Inflammatory macrophage treated with lipopolysaccharide for 1 hour (primary cell): ENCODE measurements at places on chromosomes 5 and 9.

DNA sequence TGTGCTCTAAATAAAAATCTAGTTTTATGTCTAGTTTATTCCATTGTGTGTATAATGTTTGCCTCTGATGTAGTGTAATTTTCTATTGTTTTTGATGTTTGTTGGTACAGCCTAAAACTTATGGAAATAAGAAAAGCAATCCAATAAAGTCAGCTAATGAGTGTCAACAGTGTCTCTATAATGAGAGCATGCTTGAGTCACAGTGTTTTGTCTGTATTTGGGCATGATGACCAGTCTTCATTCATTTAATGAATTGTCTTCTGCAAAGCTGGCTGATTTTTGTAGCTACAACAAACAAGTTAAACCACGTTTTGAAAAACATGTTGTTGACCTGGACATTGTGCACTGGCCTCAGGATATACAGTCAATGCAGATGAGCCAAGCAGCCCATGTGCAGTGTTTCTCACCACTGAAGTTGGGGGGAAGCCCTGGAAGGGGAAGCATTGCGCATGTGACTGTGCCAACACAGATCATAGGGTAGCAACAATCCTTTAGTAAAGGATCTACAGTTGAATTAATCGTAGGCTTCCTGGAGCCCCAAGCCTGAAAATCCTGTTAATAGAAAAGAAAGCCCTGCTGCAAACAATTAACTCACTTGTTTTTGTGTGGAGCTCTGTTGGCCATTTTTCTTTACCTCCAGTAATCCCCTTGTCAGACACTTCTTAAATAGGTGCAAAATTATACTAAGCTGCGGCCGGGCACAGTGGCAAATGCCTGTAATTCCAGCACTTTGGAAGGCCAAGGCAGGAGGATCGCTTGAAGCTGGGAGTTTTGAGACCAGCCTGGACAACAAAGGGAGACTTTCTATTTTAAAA is 88.0 kb downstream of the INIP start:
- peak; percentile 69 for DNase-seq

- DNase-seq, result no peak
These were observed 159.4 kb upstream of the PRR16 start for GRCh38 chr5:120304663-120305062.

DNA sequence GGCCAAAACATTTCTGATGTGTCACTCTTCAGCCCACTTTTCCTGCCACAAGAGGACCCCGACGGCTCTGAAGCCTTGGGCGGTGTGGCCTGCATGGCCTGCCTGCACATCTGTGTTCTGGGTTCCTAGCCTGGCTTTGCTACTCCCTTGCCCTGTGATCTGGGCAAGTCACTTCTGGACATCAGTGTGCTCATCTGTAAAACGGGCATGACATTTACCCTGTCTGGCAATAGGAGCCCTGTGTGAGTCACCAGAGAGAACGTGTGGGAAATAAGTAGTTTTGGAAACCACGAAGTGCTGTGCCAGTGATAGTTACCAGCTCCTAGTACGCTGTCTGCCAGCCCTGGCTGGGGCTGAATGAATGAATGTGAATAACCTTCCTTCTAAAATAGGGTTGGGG is 90.8 kb downstream of the MACROH2A1 start:
- no peak for DNase-seq

GRCh38 chr5:81182396-81183390 is 50.4 kb upstream of the CKMT2 start:
- no peak for DNase-seq

DNA sequence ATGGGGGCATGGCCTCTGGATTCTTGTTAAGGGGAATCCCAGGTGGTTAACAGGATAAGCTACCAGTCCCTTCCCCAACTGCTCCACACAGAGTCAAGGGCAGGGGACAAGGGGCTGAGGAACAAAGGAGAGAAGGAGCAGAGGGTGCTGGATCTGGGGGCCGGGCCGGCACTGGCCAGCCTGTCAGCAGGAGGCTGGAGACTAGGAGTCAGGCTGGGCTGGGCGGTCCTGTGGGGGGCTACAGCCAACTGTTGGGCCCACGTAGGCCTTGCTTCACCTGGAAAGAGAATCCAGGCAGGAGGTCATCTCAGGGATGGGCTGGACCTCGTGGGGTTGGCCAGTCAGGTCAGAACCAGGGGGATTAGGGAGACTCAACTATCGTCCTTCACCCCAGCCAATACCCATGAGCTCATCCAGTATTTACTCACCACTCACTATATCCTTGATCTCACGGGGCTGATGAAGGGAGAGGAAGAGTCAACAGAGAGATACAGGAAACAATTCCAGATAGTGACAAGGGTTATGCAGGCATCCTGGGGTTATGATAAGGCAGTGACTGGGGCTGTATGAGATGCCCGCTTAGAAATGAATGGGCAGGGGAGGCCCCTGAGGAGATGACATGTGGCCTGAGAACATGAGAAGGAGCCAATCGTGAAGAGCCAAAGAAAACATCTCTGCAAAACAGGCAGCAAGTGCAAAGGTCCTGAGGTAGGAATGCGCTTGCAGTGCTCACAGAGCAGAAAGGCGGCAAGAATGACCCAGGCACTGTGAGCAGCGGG is 47.9 kb upstream of the SLC25A51 start:
- DNase-seq, result no peak

GRCh38 chr9:105191508-105192121 is 52.8 kb upstream of the SLC44A1 start:
- DNase-seq, result peak; percentile 85

DNA sequence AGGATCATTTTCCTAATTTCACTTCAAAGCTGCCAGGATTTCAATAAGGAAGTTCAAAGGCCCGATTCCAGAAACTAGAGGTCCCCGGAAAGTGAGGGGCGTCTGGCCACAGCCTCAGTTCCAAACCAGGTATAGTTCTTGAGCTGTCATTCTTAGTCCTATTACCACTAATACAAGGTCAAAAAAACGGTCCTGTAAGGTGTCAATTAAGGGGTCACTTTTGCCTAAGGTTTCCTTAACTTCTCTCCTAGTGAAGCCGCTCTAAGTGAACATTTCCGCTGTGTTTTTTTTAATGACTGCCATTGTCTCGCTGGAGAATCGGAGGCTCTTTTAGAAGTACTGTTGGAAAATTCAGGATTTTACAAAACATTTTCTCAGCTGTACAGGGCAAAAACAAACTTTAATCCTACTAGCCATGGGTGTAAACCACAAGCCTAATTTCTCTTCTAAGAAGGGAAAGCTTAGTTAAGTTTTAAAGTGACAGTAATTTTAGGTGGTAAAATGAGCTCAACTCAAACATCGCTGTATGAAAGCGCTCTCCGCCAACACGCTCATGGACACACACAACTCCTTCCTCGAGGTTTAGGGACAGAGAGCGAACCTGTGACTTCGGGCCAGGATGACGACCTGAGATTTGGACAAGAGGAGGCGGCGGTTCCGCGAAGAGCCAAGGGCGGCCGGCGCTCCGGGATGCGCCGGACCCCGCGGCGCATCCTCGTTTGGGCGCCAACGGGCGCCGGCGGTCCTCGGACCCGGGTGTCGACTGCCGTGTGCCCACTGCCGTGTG is 76.7 kb upstream of the IFNE start:
- no peak for DNase-seq

DNA sequence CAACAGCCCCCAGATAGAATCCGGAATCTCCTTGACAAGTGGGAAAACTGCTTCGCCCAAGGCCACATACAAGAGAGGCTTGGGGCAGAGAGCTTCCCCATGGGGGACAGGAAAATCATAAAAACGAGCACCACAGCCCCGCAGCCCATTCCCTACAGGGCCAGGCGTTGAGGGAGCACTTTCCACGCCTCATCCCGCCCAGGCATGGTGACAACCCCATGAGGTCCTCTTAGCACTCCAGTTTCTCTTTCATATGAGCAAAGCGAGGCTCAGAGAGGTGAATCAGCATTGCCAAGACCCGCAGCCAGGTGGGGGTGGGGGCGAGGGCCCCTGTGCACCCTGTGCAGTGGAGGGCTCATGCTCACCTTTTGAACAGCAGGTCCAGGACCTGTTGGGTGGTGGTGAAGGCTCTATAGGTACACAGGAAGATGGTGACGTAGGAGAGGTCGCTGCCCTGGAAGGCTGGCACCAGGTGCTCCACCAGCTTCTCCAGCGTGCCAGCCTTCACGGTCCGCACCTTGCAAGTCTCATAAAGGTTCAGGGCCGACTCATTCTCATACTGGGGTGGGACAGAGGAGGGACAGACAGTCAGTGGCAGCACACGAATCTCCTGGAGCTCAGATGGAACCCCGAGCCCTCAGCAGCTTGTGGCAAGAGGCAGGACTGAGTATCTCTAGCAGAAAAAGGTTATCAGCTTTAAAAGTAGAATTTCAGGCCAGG is 10.9 kb downstream of the RALGDS start:
- DNase-seq, result no peak

DNA sequence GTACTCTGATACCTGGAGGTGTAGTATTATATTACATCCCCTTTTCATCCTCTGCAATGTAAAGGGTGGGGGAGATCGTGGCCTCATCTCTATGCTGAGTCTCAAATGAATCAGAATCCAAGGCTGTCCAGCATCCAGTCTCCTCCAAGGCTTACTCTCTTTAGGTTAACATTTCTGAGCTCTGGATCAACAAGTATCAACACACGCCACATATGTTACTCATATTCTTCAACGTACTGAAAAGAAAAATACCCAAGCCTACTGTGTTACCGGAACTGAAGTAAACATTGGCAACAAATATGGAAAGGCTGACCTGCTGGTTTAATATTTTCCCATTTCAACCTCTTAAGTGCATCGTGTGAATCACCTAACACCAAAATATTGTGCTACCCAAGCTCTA is 241.8 kb downstream of the GAS1 start:
- no peak for DNase-seq

- peak; percentile 42 for DNase-seq
These were observed 776 bp downstream of the APBA1 start for GRCh38 chr9:69671311-69671878.

DNA sequence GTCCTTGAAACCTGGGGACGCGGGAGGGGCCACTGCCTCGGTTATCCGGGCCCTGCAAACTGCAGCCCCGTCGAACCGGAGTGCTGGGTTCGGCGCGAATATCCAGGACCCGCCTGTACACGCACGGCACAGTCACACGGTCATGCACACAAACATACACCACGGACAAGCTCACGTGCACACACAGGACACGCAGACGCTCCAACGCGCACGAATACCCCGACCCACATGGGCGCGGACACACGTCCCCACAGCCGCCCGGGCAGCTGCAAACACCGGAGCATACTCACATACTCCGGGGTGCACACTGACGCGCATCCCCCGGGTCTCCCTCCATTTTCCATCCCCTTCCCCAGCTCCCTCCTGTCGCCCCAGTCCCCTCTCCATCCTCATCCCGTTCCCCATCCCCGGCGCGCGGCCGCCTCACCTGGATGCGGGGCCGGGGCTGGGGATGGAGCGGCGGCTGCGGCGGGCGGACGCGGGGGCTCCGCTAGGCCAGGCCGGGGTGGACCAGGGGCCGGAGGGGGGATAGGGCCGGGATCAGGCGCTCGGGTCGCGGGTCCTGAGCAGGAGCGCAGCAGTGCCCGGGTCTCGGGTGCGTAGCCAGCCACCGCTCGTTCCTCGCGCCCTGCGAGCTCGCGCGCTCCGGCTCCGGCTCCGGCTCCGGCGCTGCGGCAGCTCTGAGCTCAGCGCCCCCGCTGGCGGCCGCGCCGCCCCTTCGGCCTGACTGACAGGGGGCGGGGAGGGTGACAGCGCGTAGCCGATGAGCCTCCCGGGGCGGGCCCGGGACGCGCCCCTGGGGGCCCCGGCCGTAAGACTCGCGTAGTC is at the start of the genes EIF4E1B and SNCB:
Gene EIF4E1B (plus strand): TSS at position 823 of the 828 bp plus-strand sequence. CDS start 12,113 bp downstream, outside the sequence.
Gene SNCB (minus strand): TSS at position 682 of the 828 bp plus-strand sequence. CDS start 880 bp downstream, outside the sequence.
- no peak for DNase-seq

- DNase-seq, result no peak
These were observed 99.8 kb upstream of the KLF9 start for GRCh38 chr9:70514273-70514672.

GRCh38 chr5:176873541-176874172 is 25.5 kb downstream of the HK3 start:
- no peak for DNase-seq

DNA sequence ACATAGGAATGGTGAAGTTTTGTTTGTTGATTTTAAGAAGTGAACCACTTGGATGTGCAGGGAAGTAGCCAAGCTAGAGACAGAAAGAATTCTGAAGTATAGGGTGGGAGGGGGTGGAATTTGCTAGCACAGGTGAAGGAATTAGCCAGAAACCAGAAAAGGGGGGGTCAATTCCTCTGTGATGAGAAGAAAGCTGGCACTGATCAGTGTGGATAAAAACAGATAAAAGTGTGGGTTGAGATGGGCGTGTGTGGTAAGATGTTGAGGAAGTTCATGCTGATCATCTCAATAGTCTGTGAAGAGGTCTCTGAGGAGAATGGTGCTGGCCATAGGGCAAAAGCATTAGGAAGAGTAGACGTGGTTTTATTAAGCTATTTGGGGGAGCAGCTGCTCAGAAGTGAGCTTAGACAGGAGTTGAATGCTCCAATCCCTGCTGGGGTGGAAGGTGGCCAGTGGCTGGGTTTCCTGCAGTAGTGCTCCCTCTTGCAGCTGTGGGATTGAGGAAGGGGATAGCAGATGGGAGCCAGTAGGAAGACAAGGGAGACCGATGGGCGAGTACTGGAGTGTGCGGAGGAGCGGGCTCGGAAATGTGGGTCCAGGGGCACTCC is 88.7 kb upstream of the ELL2 start:
- DNase-seq, result no peak

DNA sequence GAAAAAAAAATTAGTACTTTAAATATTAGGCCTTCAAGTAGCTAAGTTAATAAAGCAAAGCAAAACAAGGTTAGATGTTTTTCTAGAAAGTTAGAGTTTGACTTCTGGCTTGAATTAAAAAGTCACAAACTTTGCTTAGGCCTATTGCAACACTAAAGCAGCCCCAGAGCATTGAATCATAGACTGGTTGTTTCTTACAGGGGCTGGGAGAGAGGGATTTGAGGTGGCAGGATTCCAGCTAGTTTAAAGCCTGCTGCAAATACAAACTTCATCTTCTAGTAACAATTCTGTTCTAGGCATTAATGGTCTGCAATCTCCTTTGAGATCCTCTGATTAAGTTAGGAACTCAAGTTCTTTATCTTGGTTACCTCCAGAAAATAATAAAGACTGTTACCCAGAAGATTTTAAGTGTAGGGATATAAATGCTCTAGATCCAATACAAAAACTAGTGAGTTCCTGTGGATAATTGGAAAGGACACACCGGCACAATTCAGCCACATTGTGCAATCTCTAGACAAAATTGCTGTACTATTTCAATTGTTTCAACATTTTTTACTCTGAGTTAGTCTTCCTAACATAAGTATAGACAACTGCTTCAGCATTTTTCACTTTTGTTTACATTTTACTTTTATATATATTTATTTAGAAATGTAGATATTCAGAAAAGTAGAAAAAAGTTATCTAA is 12.6 kb downstream of the OR13C5 start:
- no peak for DNase-seq
